Colonic mucosa (tissue), 4 donors: ENCODE measurements at places on chromosomes 11 and 22.

DNA sequence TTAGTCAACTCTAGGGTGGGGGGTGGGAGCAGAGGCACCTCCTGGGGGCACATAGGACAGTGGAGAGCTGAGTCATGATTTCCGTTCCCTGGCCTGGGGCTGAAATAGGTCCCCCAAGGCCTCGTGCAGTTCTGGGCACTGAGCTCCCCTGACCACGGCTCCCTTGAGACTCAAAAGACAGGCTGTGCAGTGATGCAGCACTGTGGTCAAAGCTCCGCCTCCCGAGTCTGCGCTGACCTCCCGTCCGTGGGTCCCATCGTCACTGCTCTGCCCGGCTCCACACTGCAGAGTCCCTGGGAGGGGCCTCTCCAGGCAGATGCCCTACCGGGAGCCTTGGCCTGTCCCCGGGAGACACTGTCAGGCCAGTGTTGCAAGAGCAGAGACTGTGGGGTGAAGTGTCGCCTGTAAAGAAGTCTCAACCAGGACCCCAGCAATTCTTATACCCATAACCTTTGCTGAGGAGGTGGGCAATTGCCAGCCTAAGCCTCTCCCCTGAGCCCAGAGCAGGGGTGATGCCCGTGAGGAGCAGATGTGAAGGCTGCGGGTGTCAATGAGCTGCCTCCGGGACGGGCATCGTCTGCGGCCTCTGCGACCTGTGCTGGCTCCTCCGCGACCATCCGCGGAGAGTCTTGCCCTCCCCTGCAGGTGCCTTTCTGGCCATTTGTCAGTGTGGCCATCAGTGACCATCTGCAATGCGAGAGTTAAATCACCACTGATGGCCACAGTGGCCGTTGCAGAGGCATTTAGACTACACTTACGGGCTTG is 877.3 kb downstream of the BRD1 start:
- DNase-seq = no peak

- no peak for DNase-seq
Observed at GRCh38 chr11:85784480-85785265, 26.3 kb downstream of the SYTL2 start.

- no peak for DNase-seq
Observed at GRCh38 chr11:39732001-39732400, 1727.5 kb downstream of the LRRC4C start.

GRCh38 chr11:72724021-72724551 is 28.1 kb downstream of the ARAP1 start:
- no peak for DNase-seq

- DNase-seq = no peak
Observed at GRCh38 chr11:116420770-116421528, 351.8 kb downstream of the BUD13 start.

DNA sequence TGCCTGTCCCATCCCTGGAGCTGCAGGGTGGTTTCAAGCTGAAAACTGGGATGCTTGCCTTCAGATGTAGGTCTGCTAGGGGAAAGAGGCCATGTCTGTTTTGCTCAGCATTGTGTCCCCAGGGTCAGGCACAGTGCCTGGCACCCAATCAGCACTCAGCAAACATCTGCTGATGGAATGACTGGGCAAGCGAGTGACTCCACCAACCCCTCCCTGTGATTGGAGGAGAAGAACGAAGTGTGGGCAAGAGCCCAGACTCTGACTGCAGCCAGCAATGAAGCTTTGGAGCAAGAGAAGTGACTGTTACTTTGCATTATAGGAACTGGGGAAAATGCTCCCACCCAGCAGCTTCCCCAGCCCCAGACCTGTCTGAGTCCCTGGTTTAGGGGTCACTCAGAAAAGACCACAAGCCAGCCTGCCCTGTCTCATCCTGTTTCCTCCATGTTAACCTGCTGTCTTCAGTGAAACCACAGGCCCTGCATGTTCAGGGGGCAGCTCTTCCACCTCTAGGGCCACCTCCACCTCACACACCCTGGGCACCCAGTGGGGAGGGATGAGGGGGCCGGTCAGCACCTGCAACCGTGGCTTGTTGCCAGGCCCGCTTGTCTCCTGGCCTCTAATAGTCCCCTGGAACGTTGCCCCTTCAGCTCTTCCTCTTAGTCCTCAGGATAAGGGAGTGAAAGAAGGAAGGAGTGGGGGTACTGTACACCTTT is 147.4 kb downstream of the TRIM29 start:
- DNase-seq = no peak

- DNase-seq = no peak
Observed at GRCh38 chr11:111570796-111571195, 30.3 kb downstream of the LAYN start.

DNA sequence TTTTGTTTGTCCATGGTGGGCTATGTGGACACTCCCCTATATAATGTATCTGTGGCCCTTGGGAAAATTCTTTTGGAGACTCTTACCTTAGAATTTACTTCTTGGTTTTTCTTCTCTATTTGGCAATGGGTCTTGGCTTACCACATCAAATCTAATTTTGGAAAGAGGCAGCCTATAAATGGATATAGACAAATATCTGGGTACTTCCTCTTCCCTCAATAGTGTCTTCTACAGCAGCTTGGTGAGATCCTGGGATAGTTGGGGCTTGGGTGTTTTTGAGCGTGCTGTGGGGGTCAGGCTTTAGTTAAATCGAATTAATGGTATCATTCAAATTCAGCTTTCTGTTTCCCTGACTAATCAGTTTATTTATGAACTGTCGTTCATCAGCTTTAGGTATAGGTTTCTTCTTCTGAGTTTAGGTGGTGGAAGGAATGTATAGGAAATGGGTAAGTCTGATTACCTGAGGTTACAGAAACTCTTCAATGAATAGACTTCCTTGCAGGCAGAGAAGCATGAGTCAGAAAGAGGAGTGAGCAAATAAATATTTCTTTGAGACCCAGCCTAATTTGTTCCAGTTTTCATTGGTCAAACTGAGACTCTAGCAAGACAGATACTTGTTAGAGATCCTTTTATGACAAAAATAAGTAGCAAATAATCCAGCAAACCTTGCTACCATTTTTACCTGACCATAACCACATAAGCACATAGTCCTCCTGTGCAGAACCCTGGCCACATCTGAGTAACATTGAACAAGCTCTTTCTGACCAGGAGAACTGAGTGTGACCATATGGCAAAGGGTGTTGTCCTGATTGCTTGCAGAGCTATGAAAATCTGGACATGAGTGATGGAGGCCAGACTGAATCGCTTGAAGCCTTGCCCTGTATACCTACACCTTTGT is 68.6 kb upstream of the SORL1-AS1 start:
- no peak for DNase-seq

- no peak for DNase-seq
Observed at GRCh38 chr22:34903416-34903815, 162.5 kb upstream of the ISX start.

DNA sequence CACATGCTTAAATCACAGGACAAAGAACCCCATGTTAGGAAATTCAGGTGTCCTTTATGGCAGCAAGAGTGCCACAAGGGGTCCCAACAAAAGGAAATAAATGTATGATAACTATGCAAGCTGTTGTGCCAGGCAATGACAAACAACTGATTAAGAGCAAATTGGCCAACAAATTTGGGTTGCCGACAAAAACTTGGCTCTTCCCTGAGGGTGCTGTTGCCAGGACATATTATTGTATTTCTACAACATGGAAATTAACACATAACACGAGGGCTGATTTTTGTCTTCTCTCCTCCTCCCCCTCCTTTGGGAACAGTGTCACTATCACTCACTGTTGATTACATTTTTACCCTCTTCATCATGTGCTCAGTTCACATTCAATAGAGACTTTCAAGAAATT is 56.0 kb downstream of the LRRC4C start:
- no peak for DNase-seq

- no peak for DNase-seq
Observed at GRCh38 chr11:64121663-64122410, 44.1 kb downstream of the MACROD1 start.
